ENCODE measurements at places on chromosomes 12 and 14. TPM values are rescaled to one million over a fixed set of nuclear protein-coding genes. Genes with fewer than 3 reads are reported as not detected.
A peak's percentile ranks its signal among the peaks of the same experiment; 100 is the strongest.

DNA sequence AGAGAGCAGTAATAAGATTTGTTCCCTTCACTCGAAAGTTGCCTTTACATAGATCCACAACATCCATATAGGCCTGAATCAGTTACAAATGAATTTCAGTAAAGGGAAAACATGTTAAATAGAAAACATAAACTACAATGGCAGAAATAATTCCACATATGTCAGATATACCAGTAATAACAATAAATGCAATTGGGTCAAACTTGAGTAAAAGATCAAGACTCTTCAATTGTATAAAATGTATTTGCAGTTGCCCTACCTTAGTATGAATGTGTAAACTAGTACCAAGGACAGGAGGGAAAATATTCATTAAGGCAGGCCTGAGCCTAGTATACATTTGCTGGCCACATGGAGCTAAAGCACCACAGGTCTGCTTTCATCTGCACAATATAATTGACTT is 17.6 kb downstream of the NOS1 start:
- H3K27me3 ChIP-seq = peaks cover 11% of the 10 kb centered on the region
- H3K4me1 ChIP-seq = no peaks in the 10 kb centered on the region
- H3K36me3 ChIP-seq = no peaks in the 10 kb centered on the region
- H3K4me3 ChIP-seq = no peak overlapping the region
- DNase-seq = no peak
- no peak overlapping the region for H3K27ac ChIP-seq

DNA sequence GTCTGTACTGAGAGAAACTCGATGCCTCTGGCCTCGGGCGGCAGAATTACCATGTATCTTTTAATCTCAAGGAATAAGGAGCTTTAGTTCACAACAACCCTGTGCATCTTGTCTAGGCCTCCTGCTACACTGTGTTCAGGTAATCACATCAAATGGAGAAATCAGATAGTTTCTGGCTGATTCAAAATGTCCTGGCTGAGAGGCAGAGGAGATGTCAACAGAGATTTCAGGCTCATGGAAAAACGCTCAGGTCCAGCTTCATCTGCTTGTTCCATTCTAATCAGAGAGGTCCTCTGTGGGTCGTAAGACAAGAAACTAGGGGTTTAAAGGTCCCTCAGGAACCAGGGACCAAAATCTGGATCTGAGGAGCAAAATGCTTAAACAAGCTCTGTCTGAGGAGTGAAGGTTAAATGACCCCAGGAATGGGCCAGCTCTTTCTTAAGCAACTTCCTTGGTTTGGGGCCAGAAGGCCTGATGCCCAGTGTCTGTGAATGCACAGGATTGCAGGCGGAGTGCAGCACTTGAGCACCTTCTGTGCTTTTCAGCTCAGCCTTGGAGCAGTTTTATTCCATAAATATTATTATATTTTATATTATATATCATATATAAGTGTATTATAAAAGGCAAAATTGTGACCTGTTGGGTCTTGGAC is 170.2 kb upstream of the PRICKLE1 start:
- no peak overlapping the region for H3K27ac ChIP-seq
- H3K4me3 ChIP-seq = no peak overlapping the region
- peaks cover 17% of the 10 kb centered on the region for H3K4me1 ChIP-seq
- H3K27me3 ChIP-seq = no peaks in the 10 kb centered on the region
- H3K36me3 ChIP-seq = no peaks in the 10 kb centered on the region
- no peak for DNase-seq

DNA sequence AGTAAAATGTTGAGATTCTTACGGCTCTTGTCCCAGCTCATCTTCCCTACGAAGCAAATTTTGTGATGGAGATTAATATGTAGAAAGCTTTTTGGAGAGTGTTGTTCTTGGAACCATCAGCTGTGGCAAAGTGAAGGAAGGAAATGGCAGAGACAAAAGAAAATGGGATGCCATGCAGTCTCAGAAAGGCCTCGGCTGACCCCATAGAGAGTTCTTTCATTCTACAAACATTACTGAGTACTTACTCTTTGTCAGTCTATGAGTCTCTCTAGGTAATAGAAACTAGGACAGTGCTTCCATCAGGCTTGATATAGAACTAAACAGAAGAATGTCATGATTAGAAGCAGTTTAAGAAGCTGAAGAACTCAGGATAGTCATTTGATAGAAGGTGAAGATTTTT is 134.1 kb downstream of the PLEKHA5 start:
- no peak for DNase-seq
- no peak overlapping the region for H3K4me3 ChIP-seq
- no peaks in the 10 kb centered on the region for H3K27me3 ChIP-seq
- H3K36me3 ChIP-seq = no peaks in the 10 kb centered on the region

GRCh38 chr14:64778104-64778754 is 74.0 kb downstream of the PLEKHG3 start:
- H3K27ac ChIP-seq = no peak overlapping the region
- H3K27me3 ChIP-seq = no peaks in the 10 kb centered on the region
- no peak overlapping the region for H3K4me3 ChIP-seq
- DNase-seq = no peak
- H3K4me1 ChIP-seq = peaks cover 3% of the 10 kb centered on the region
- no peaks in the 10 kb centered on the region for H3K36me3 ChIP-seq

The MMP17 gene
- total RNA-seq = 14.3 TPM

The PGF gene
- 6.4 TPM for total RNA-seq

DNA sequence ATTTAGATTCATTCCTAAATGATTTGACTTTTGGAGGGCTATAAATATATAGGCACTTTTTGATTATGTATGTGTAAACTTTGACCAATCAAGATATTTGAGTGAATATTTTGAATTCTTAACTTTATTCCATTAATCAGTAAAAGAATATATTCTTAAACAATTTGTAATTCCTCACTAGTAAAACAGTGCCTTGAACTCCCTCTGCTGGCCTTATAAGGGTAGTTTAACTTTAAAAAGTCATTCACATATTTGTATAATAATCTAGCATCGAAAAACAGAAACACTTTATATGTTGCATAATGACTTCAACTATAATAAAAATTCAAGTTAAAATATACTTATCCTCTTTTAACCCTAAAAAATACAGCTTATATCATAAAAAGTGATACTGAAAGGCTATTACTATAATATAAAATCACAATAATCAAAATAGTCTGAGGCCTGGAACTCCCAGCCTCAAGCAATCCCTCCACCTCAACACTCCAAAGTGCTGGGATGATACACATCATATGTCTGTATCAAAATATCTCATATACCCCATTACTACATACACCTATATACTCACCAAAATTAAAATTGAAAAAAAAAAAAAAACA is 31.2 kb downstream of the CCDC59 start:
- DNase-seq = peak; percentile 19
- H3K36me3 ChIP-seq = no peaks in the 10 kb centered on the region
- no peak overlapping the region for H3K27ac ChIP-seq
- H3K4me3 ChIP-seq = no peak overlapping the region
- no peaks in the 10 kb centered on the region for H3K4me1 ChIP-seq

The CCDC184 gene
- 0.34 TPM for total RNA-seq

The LRRC74A gene
- total RNA-seq = not detected

The TTC6 gene
- total RNA-seq = 0.10 TPM

The ZNF140 gene
- not detected for total RNA-seq

DNA sequence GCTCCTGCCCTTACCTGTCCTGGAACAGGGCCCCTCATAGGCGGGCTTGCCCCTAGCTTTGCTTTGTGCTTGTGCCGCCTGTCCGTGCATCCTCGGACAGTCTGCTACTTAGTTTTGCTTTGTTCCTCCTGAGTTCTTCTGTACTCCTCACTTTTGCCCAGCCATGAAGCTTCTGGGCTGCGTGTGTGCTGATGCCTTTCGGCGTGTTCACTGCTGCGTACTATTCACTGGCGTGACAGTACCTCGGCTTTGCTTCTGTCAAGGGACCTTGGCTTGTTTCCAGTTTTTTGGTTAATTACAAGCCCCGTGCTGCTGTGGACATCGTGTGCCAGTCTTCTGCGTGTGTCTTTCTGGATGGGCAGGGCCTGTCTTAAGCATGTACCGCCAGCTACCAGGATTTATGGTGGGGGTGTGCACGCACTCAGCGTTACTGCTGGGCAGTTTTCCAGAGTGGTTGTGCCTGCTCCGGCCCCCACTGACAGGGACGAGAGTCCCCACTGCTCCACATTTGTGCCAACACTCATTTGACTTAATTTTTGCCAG is 2.5 kb downstream of the PACS2 start:
- H3K4me3 ChIP-seq = no peak overlapping the region
- no peak for DNase-seq
- no peak overlapping the region for H3K27ac ChIP-seq
- no peaks in the 10 kb centered on the region for H3K27me3 ChIP-seq
- H3K4me1 ChIP-seq = peaks cover 17% of the 10 kb centered on the region
- H3K36me3 ChIP-seq = no peaks in the 10 kb centered on the region

The PROX2 gene
- not detected for total RNA-seq

DNA sequence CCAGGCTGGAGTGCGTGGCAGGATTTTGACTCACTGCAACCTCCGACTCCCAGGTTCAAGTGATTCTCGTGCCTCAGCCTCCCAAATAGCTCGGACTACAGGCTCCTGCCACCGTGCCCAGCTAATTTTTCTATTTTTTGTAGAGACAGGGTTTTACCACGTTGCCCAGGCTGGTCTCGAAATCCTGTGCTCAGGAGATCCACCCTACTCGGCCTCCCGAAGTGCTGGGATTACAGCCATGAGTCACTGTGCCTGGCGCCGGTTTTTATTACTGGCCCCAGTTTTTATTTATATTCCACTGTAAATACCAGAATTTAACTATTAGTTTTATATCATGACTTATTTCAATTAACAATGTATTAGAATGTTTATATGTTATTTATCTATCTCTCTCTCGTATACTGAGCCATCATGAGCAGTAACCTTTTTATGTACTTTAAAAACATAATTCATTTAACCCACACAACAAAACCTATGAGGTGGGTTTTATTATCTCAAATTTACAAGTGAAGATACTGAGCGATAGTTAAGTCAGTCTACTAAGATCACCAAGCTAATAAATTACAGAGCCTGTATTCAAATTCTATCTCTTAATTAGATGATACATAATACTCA is 47.8 kb downstream of the HECTD1 start:
- H3K4me1 ChIP-seq = peaks cover 63% of the 10 kb centered on the region
- peak; percentile 42 for DNase-seq
- H3K4me3 ChIP-seq = peak overlapping the region; percentile 34
- H3K27ac ChIP-seq = peak overlapping the region; percentile 73

DNA sequence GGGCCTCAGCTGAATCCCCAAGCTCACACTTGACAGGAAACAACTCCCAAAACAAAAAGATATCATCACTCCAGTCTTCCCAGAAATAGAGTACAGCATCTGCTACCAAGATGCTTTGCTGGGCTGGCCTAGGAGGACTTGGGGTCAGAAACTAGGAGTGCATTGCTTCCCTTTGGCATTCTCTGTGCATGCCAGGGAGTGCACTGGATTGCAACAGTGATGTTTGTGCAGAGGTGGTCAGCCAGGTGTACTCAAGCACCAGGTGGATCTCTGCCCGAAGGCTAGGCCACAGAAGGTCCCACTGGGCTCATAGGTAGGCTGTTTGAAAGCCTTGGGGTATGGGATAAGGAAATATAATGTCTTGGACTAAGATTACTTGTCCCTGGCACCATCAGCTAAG is 51.1 kb downstream of the RAB35 start:
- H3K27me3 ChIP-seq = no peaks in the 10 kb centered on the region
- no peak overlapping the region for H3K4me3 ChIP-seq
- peaks cover 8% of the 10 kb centered on the region for H3K4me1 ChIP-seq

DNA sequence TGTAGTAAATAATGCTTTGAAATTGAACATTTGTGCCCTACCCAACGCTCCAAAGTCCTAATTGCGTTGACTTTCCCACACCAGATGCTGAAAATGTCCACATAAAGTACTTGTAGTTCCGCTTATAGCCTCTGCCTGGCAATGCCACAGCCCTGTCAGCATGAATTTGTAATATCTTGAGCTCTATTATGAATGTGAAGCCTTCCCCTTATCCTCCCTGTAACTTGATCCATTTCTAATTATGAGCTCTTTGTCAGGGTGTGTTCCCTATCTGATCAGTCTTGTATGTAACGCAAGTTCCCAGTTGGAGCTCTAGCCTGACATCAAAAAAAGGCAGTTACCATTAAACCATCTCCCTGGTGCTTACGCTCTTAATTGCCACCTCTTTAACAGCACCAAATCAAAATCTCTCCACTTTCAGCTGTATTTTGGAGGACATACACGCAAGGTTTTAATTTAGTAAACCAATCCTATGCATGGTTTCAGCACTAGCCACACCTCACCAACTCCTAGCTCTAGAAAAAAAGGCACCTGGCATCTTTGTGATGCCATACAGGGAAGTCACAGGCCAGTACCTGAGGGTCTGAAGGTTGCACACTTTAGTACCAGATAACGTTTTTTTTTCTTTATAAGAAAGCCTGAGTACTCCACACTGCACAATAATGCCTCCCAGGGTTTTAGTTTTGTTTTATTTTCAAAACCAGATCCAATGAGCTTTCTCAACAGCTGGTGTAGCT is 69.3 kb downstream of the EEA1 start:
- H3K27me3 ChIP-seq = no peaks in the 10 kb centered on the region
- H3K36me3 ChIP-seq = no peaks in the 10 kb centered on the region
- H3K4me1 ChIP-seq = no peaks in the 10 kb centered on the region
- H3K27ac ChIP-seq = no peak overlapping the region
- H3K4me3 ChIP-seq = no peak overlapping the region
- DNase-seq = no peak

DNA sequence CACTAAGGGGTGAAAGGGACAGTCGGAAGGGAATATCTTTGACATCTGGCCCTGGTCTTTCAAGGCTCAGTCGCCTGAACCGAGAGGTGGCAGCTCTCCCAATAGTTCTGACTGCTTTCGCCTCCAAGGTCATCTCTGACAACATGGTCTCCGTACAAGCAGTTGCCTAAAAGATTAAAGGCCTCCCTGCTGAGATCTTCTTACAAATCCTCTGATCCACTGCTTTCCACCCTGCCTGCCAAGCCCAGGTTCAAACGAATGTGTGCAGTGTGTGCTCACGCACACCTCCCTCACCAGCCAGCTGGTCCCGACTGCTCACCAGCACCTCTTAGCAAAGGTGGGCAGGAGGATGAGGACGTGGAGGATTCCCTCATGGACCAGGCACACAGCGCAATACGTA is 10.4 kb downstream of the B4GALNT3 start:
- H3K36me3 ChIP-seq = no peaks in the 10 kb centered on the region
- H3K27ac ChIP-seq = no peak overlapping the region
- no peaks in the 10 kb centered on the region for H3K27me3 ChIP-seq
- DNase-seq = no peak
- peaks cover 20% of the 10 kb centered on the region for H3K4me1 ChIP-seq

The HSP90AA1 gene
- 1,380 TPM for total RNA-seq

The AKAP6 gene
- 1.9 TPM for total RNA-seq

Measured in HCT116 (cell line).